Femur (tissue), 1 donor: ENCODE measurements at places on chromosomes 11 and 22.

DNA sequence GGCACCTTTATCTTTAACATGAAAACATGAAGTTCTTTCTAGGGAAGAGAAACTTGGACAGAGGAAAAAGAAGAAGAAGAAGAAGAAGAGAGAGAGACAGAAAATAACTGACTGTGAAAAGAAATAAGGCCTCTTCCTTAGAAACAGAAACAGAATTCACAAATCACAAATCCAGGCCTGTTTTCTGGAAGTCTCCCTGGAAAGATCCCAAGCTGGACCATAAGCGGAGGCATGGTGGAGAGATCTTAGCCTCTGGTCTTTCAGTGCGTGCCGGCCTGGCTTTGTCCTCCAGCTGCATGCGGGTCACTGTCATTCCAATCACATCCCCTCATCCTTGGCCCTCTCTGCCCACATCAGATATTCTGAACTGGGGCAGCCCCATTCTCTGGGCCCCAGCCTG is 6.9 kb downstream of the FXYD6 start:
- no peak for DNase-seq

- peak; percentile 28 for DNase-seq
These were observed 33.4 kb upstream of the API5 start for GRCh38 chr11:43278193-43278956.

DNA sequence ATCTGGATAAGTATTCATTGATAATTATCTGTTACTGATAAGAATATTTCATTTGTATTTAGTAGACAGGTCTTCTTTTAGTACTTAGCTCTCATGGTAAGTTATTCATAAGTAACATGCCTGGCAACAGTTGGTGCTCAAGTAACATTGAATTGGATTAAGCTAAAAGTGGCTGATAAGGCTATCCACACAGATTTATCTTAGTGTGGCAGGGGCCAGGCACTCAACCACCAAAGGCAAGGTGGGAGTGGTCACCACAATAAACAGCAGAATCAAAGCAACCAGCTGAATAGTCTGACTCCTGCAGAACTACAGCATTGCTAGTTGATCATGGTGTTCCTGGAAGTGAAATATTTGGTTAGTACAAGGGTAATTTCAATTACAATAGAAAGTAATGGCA is 33.0 kb upstream of the NARS2 start:
- no peak for DNase-seq

GRCh38 chr22:37633089-37633624 is 6.3 kb upstream of the SH3BP1 start:
- DNase-seq = no peak

GRCh38 chr11:1387961-1388762 is 1.6 kb upstream of the BRSK2 start:
- no peak for DNase-seq

DNA sequence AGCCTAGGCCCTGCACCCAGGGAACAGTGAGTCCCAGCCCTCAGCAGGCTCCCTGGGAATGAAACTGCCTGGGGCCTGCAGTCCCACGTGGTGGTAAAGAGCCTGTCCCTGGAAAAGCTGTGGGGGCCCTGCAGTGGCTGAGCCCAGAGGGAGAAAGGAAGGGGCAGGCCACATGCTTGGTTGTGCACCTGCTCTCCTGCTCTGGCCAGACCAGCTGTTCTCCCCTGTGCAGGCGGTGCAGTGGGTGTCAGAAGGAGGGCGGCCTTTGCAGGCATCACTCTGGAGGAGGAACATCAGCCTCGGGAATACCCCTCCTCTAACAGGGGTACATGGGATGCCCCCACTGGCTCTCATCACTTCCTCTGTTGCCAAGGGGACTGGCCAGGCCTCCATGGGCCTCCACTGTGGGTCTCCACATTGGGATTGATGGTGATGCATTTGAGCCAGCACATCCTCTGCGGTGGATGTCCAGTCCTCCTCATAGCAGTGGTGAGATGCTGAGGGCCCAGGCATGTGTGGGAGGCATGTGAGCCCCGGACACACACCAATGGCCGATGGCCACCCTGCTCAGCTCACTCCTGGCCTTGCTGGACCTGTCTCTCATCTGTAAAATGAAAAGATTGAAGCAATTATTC is 690.4 kb downstream of the BRD1 start:
- DNase-seq = no peak

DNA sequence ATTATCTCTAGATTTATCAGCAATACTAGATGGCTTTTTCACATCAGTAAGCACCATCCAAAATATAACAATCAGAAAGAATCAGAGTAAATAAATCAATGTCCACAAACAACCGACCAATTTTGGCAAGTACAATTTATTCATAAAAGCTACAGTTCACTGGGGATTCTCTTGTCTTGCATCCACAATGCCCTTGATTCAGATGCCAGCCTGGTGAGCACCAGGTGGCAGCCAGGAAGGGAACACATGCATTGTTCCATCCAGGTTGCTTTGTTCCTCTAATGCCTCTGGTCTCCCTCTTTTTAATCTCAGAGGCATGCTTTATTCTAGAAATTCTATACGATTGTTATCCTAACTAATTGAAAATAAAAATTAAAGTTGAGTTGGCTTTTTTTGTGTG is 242.1 kb upstream of the KIRREL3 start:
- no peak for DNase-seq

DNA sequence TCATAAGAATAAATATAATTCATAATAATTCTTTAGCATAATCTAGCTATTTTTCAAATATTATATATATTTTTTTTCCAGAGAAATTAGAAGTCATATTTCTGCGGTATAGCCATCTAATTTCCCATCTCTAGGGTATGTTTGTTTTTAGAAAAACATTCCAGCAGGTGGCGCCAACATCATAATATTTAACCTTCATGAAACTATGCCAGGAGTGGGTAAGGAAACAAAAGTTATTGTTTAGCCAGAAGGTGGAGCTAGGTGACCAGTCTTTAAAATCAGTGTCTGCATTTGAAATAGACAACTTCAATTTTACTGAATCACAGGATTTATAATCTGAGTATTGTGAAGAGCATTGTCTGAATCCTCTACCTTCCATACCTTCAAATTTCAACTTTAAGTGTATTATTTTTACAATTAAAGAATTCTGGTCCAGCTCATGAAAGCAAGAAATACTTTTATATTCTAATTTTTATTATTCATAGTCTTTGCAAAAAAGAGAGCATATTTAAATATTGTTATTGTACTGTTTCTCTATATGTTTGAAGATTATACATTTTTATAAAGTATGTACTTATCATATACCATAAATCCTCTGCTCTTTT is 15.7 kb upstream of the CCDC179 start:
- peak; percentile 74 for DNase-seq

DNA sequence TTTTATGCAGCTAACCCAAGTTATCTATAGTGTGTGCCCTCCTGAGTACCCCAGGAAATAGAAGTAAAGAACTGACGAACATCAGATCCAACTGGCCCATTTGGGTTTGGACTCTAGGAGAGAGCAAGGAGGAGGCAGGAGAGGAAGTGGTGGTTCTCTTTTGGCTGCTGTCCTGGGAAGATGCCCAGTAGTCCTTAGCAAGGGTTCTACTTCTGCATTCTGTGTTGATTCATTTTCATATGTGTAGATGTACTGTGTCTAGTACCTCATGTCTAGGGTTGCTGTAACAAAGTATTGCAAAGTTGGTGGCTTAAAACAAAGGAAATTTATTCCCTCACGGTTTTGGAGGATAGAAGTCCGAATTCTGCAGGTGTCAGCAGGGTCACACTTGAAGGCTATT is 6.6 kb upstream of the MMP27 start:
- DNase-seq = no peak

DNA sequence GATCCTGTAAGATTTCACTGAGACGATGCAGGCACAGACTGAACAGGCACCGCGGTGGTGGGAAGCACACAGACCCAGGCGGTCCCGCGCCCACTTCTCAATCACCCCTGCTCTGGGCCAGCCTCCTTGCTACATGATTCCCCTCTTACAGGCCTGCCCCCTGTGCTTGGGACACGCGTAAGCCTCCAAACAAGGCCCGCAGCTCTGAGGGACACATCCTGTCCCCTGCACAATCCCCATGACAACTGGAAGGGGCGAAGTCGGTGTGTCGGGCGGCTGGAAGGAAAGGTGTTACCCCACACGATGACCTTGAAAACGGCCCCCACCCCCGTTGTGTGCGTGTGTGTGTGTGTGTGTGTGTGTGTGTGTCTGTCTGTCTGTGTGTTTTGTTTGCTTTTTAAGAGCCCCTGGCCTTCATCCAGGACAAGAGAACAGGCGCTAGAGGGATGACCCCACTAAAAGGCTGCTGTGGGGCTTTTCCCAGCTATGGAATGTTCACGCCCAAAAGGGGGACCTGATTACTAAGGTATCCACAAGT is 13.1 kb downstream of the CELSR1 start:
- DNase-seq = no peak

GRCh38 chr11:46370253-46370652 is 11.2 kb upstream of the MDK start:
- DNase-seq = no peak

DNA sequence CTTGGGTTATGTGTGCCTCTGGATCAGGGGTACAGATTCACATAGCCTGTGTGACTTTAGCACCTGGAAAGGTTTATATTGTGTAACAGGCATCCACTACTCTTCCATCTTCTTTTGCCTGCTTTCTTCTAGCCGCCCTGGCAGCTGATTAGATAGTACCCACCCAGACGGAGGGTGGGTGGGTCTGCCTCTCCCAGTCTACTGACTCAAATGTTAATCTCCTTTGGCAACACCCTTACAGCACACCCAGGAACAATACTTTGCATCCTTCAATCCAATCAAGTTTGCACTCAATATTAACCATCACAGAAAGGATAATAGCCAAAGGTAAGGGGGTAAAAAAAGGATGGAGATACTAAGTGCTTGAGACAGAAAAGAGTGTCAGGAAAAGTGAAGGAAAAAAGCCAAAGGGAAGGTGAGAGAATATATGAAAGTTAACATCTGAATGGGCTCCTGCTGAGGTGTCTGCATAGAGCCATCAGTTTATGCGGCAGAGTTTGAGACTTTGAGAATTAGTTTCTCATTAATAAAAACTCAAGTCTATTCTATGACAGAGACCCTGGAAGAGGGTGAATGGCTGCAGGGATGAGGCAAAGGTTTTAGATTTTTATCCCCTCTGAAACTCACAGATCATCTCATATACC is 2.6 kb upstream of the OR51B6 start:
- no peak for DNase-seq

- peak; percentile 50 for DNase-seq
These were observed 1.2 kb downstream of the CAPRIN1 start for GRCh38 chr11:34052608-34053160.

DNA sequence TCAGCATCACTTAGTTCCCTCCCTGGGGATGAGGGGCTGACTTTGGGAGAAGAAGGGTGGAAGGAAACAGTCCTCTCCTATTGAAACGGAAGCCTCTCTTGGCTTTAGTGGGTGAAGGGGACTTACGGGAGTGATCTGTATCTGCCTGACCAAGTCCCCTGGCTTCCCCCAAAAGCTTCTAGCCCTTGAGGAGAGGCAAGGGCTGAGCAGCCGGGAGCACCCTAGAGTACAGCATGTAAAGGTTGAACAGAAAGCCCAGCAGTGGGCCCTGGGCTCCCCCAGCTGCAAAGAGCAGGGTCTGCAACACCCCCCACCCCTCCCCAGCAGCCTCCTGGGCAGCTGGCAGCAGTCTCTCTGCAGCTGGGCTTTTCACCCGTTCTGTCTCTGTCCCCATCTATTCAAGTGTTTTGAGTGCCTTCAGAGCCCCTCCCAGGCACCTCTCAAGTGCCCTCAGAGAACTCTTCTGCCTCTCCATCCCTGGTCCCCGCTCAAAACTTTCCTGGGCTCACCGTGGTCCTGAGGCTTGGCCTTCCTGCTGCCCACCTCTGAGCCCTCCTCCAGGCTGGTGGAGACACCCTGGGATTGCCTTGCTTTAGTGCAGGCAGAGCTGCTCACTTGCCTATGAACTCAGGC is 2.7 kb downstream of the CAPN5 start:
- DNase-seq = peak; percentile 15

DNA sequence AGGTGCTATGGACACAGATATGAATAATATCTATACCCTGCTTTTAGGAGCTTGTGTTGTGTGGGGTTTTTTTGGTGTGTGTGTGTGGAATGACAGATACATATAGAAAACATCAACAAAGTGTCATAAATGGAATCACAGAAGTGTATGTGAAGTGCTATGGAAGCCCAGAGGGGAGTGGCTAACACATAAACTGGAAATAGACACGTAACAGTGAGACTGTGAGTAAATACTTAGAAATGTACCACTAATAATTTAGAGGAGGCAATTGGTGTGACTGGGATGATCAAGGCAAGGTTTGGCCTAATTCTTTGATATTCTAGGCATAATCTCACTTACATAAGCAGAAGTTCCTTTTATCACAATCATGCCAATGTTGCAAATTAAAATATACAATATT is 169.3 kb upstream of the TENM4 start:
- DNase-seq = no peak

- DNase-seq = peak; percentile 76
These were observed 9.2 kb upstream of the CBL start for GRCh38 chr11:119196833-119197483.

DNA sequence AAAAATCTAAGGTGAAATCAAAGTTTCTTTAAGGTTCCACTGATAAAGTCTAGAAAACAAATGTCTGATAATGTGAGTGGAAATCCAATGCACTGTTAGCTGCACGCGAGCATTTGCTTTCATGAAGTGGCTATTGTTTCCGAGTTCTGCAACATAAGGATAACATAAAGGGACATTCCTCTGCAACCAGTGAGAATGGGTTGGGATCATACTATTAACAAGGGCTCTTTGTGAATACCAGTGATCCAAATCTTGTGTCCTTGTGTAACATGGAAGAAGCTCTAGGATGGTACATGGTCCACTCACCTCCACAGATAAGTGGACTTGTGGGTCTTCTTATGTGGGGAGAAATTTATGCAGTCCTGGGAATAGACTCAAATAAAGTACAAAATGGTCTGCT is 24.6 kb downstream of the APIP start:
- DNase-seq = no peak

DNA sequence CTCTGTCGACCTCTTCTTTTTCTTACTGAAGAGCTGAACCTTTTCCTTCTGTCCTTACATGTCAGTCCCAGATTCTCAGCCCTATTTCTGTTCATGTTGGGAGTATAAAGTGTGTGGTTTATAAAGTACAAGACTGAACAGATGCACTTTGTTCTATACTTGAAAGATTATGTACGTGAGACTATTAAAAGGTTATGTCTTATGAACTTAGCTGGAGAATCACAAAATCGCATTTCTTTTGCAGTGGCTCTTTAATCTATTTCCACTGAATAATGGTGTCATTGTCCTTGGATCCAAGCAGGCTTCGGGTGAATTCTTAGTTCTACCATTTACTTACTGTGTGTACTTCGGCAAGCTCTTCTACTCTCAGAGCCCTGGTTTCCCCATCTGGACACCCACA is 558.4 kb downstream of the TMEM135 start:
- no peak for DNase-seq

DNA sequence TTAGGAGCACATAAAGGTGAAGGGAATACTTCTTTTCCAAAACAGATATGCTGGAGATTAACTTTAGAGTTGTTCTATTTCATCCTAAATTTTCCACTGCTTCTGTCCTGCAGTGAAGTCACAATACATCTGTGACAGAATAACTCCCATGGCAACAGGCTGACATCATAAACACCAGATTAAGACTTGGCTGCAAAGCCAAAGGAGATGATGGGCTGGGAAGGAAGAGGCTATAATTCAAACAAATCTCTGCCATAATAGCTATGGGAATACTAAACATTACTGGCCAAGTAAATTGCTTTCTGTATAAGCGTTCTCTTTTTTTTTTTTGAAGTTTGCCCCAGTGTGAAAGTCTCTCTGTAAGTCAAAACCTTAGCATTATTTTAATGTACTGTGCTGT is 107.7 kb downstream of the CADM1 start:
- peak; percentile 75 for DNase-seq
